Omental fat pad (tissue), 4 donors: ENCODE measurements at places on chromosomes 4 and X.

- no peak for DNase-seq
Measured at GRCh38 chr4:155974476-155974749, 20.7 kb upstream of the CTSO start.

- no peak for DNase-seq
Measured at GRCh38 chr4:122636697-122637096, 15.8 kb upstream of the IL21 start.

DNA sequence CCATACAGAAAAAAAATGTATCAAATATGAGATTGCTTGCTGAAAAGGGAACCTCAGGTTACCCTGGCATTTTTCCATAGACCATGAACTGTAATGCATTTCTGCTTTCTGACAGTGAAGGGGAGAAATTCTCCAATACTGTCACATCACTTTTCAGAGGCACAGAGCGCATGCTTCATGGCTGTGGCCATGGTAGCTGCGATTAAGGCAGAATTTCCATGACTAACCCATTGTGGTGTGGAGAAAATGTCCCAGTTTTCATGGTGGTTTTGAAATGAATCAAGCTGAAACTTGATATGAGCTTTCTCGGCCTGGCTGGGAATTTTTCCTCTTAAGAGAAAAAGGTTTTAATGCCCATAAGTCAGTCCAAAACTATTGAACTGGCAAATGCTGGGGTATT, 39.5 kb upstream of the MAP3K15 start:
- no peak for DNase-seq

GRCh38 chrX:33974676-33975075, 157.4 kb downstream of the FAM47A start:
- no peak for DNase-seq

- DNase-seq = no peak
Measured at GRCh38 chr4:42390622-42391354, 6.5 kb upstream of the SHISA3 start.

DNA sequence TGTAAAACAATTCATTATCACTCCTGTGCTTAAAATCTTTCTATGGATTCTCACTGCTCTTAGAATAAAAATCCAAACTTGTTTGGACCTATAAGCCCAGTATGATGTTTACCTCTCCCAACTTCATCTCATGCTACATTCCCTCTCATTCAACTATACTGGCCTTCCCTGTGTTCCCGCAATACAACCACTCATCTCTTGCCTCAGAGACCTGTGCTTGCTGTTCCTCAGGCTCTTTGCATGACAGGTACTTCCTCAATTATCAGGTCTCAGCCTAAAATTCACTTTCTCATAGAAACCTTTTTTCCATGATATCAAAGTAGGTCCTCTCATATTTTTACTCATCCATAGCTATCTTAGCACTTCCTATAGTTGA, 71.7 kb downstream of the ENOX2 start:
- DNase-seq = no peak

- no peak for DNase-seq
Measured at GRCh38 chr4:8306511-8307021, 37.0 kb downstream of the HTRA3 start.

DNA sequence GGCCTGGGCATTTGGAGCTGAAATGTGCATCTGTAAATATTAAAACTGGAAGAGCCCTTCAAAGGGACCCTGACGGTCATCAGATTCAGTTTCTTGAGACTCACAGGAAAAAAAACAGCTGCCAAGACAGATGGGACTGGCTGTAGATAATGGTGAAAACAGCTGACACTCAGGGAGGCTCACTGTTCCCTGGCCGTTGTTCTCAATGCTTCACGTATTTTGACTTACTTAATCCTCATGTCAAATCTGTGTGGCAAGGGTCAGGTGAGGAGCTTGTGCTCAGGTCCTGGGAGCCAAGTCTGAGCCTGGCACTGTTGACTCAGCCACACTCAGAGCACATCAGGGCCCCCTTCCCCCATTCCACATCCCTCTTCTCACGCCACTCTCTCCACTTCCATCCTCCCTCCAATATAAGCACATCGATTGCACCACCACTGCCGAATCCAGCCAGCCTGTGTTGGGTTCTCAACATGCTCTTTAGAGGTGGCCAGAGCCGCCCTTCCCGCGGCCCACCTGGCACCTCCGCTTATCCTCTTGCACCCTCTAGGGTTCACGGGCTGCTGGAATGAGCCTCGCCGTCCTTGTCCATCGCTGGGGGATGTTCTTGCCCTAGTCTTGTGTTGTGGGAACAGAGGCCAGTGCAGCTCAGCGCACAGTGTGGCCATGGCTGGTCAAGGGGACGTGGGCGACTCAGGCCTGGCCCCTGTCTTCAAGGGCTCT, 40.1 kb downstream of the EVC start:
- DNase-seq = no peak

DNA sequence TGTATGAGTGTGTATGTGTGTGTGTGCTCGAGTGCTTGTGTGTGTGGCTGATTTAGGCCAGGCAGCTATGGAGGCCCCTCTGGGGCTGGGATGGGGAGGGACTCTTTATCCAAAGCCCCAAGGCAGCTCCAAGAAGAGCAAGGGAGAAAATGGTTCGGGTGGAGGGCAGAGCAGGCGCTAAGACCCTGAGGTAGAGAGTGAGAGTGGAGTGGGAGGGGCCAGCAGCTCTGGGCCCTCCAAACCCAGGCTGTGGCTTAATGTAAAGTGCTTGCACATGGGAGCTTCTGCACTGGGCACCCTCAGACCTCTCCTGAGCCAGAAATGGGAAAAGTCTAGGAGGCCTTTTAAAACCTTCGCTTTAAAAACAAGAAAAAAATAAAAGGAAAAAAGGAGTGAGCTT, 233.5 kb upstream of the PSAPL1 start:
- DNase-seq = no peak
